ENCODE measurements at places on chromosomes 5 and 9. TPM values are rescaled to one million over a fixed set of nuclear protein-coding genes. Genes with fewer than 3 reads are reported as not detected.

GRCh38 chr5:72920690-72921502, 34.9 kb upstream of the FCHO2 start:
- DNase-seq = no peak

The SHOC1 gene
- total RNA-seq = not detected

DNA sequence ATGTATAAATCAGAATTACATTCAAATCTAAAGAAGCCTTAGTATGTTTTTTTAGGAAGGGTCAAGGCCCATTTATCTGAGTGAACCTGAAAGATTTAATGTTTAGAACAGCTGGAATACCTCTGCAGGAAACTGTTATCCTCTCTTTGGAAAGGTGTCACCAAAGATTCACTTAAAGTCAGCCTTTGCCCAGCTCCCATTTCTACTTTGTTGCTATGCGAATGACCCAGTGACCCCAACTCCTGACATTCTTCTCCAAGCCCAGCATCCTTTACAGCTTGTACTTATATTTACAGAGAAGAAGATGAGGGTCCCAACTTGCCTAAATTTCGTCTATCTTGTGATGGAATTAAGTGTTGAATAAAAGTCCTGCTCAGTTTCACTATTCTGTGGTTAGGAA, 1198.6 kb downstream of the CDH12 start:
- no peak for DNase-seq

- no peak for DNase-seq
These were observed 45.9 kb downstream of the KCNN2 start for GRCh38 chr5:114407783-114408182.

The PTGES gene
- total RNA-seq = 10.8 TPM
